ENCODE measurements at places on chromosomes 2 and 18.

DNA sequence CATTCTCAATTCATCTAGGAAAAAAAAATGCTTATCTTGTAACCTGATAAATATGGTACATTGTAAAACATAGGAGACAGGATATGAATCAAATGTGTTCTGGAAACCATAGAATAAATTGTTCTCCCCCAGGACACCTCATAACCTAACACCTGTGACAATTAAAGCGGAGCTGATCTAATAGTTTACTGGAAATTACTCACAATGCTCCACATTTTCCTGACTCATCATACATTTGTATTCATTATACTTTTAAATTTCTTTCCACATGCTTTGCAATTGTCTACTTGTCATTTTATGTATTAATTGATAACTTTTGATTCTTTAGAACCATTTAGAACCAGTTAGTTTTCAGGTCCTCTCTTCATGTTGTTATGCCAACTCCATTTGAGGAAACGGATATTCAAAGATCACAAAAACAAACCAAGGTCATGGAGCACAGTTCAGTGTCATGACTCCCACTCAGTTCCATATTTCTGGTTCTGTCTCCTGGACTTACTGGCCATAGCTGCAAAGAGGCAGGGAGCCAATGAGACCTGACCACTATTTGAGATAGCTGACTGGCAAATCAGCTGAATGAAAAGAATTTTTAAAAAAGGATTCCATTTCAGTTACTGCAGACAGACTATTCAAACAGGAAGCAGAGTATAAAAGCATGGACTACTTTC lies 128.5 kb downstream of the CALCRL start:
- DNase-seq, result no peak

GRCh38 chr2:513981-514706 lies 163.1 kb downstream of the TMEM18 start:
- DNase-seq, result no peak

- no peak for DNase-seq
Measured at GRCh38 chr2:61770746-61771145, 83.1 kb downstream of the FAM161A start.

- DNase-seq, result no peak
Measured at GRCh38 chr2:188077757-188078156, 213.9 kb upstream of the GULP1 start.

- no peak for DNase-seq
Measured at GRCh38 chr2:11466307-11467128, 557 bp upstream of the E2F6 start.

DNA sequence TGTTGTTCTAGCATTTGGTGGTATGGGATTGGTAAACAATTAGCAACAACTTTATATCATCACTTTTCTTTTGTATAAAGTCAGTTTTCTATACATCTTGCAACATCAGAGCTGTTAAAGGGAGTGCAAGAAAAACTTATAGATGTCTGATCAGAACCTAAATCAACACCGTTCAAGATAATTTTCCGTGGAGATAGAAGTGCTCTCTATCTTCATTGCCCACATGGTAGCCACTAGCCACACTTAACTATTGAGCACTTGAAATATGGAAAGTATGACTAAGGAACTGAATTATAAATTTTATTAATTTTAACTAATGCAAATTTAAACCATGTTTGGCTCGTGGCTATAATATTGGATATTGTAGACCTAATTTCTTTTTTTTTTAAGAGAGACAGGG lies 5.2 kb downstream of the TTC27 start:
- DNase-seq, result no peak

GRCh38 chr18:77366720-77367641 lies 117.3 kb downstream of the GALR1 start:
- no peak for DNase-seq

GRCh38 chr2:44786045-44786816 lies 155.3 kb upstream of the SIX3 start:
- no peak for DNase-seq

GRCh38 chr2:231549446-231550239 lies 19.4 kb upstream of the NMUR1 start:
- no peak for DNase-seq

Measured in effector CD8-positive, alpha-beta T cell (primary cell).